ENCODE measurements at places on chromosomes 5 and 9.

DNA sequence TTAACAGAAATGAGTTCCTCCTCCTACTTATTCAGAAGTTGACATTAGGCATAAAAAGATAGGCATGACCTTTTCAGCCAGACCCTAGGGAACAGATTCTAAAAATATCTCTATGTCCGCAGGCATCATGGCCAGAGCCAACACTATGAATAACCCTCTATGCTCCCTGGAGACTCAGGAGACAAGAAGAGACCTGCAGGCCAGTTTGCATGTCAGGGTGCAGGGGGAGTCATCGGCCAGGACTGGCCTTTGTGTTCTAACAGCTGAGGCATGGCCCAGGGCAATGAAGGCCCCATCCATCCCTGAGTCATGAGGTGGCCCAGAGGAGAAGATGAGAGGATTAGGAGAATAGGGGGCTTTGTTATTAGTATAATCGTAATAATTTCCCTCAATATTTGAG lies 93.8 kb downstream of the TMEM215 start:
- DNase-seq: no peak

DNA sequence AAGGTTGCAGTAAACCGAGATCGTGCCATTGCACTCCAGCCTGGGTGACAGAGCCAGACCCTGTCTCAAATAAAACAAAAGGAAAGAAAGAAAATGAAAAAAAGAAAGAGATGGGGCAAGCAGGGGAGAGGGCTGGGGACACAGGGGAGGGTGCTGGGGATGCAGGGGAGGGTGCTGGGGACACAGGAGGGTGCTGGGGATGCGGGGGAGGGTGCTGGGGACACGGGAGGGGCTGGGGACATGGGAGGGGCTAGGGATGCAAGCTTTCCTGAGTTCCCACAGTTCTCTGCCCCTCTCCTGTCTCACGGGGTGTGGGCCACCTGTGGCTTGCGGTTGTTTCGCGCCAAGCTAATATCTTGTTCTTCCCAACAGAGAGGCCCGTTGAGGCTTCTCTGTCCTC lies 7.2 kb downstream of the PDCD6 start:
- no peak for DNase-seq

- no peak for DNase-seq
Observed at GRCh38 chr9:133577737-133578112, 31.5 kb downstream of the FAM163B start.

- DNase-seq: no peak
Observed at GRCh38 chr5:84862132-84862531, 477.5 kb upstream of the EDIL3 start.

GRCh38 chr9:134980991-134981390 lies 63.3 kb upstream of the FCN1 start:
- no peak for DNase-seq

GRCh38 chr9:96478829-96479371 lies 28.9 kb downstream of the HABP4 start:
- DNase-seq: no peak

GRCh38 chr9:111838439-111838838 lies 43.7 kb upstream of the SHOC1 start:
- DNase-seq: no peak

- no peak for DNase-seq
Observed at GRCh38 chr9:23447166-23447565, 378.9 kb downstream of the ELAVL2 start.

DNA sequence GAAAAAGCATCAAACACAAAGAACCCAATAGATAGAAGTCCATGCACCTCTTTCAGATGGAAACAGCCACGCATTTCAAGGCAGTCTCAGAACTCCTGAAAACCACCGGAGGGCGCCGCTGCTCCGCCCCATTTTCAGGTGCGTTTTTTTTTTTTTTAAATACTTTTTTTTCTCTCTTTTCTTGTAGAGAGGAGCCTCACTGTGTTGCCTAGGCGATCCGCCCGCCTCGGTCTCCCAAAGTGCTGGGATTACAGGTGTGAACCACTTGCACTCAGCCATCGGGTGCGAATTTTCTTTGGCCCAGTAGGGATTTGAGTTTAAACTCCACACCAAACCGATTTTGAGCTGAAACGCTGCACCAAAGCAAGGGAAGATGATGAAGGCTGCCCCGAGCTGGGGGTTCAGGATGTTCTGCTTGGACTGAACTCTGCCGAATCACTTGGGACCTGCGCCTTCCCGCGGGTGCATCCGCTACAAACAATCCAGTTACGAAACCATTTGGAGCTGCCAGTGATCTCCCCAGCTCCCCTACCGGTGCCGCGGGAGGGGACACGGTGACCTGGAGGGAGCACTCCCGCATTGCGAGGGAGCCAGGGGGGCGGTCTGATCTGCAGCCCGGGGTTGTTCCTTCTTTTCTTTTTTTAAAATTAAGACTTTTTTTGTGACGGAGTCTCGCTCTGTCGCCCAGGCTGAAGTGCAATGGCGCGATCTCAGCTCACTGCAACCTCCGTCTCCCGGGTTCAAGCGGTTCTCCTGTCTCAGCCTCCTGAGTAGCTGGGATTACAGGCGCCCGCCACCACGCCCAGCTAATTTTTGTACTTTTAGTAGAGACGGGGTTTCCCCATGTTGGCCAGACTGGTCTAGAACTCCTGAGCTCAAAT lies 1.4 kb downstream of the PTGR1 start:
- peak; percentile 18 for DNase-seq

GRCh38 chr9:18544456-18544855 lies 70.5 kb downstream of the ADAMTSL1 start:
- DNase-seq: no peak

GRCh38 chr5:166992108-166992507 lies 1299.3 kb upstream of the WWC1 start:
- no peak for DNase-seq

DNA sequence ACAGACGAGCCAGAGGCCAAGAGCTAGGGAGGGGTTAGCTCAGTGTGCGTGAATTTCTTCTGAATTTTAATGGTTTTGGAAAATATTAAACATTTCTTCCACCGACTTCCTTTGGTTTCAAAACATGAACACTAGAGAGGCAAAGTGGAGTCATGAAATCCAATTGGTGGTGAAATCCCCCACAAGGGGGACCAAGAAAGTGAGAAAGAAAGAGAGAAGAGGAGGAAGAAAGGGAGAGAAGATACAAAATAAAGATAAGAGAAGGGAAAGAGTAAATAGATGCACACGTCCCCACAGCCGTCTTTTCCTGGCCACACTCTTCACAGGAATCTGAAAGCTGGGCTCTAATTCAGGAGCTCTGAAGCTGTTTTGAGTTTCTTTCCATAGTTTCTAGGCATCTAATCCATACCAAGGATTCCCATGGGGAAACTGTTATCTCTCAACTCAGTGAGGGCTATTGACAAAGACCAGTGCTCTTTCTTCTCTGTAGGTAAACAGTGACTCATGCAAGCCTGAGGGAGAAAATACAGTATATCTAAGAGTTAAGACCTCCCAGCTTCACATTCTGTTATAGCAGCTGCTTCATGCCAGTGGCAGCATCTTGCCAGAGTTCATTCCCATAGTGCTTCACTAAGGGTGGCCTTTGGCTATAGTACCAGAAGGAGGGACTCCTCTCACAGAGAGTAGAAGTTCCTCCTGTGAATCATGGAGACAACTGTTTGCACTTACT lies 115.8 kb upstream of the LIFR start:
- DNase-seq: no peak

DNA sequence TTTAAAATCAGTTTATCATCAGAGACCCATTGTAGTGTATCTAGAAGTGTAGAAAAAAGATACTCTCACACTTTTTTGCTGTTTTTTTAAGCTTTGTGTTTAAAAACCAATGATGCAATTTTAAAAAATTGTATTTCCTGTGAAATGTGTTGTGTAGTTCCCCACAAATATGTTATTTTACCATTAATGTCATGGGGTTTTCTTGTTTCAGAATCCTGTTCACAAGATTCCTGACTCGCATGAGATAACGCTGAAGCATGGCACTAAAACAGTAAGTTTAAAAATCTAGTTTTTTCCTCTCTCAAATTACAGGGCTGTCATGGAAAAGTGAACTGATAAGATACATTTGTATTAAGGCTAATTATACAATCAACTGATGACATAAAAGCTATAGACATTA lies 58.6 kb downstream of the WDR70 start:
- DNase-seq: no peak

GRCh38 chr9:80605793-80606192 lies 1034.0 kb downstream of the TLE4 start:
- DNase-seq: no peak

DNA sequence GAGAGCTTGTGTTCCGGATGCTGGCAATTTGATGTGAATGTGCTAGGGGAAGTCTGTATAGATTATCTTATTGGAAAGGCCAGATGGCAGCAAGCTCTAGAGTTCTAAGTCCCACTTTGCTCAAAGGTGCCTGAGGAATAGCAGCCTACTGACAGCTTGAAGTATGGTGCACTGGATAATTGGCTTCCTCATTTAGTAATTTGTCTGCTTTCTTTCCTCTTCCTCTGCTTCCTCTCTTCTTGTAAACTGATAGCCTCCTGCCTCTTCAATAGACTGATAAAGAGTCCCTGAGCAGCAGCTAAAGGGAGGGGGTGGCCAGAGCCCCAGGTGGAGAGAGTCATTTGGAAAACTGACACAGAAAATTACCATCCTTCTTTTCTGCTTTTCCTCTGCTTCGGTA lies 177.3 kb downstream of the FGF1 start:
- no peak for DNase-seq

DNA sequence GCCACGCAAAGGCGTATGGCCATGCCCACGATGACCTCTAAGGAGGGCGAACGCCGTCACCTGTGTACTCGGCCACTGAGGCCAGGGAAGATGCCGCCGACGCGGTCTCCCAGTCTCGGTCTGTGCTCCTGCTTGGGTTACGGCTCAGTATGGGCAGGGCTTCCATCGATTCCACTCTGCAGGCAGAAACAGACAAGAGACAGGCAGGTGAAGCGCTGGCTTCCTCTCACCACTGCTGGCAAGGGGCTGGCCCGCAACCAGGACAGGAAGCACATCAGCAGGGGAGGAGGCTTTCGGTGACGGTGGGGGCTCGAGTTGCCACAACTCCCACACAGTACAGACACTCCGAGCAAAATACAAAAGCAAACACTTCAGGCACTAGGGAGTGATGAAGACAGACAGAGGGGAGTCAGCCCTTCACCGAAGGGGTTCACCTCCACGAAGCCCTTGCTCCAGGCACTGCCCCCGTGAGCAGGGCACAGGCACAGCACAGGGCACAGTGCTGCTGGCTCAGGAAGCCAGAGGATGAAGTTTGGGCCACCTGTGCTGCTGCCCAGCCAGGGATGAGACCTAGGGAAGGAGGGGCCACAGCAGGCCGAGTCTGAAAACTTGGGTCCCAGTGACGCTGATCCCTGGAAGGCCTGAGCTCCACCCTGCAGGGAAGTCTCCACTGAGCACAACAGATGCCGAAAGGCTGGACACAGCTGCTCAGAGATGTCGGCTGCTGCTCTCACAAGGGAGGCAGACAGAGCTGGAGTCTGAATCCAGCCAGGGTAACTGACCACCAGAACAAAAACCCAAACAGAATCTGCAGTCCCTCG lies 91.3 kb downstream of the CAMSAP1 start:
- DNase-seq: no peak

All from CD14-positive monocyte (primary cell).